HCT116 (cell line): ENCODE measurements at places on chromosomes 16 and 17. TPM values are rescaled to one million over a fixed set of nuclear protein-coding genes. Genes with fewer than 3 reads are reported as not detected.

MPO gene
- total RNA-seq: not detected

TBC1D26 gene
- 1.1 TPM for total RNA-seq

RHOT1 gene
- total RNA-seq: 33.3 TPM

KAT8 gene
- 44.9 TPM for total RNA-seq

NAGS gene
- total RNA-seq: 10.0 TPM

GHDC gene
- total RNA-seq: 13.2 TPM

GAN gene
- 22.5 TPM for total RNA-seq

DEXI gene
- total RNA-seq: 37.8 TPM
